A673 (cell line): ENCODE measurements at places on chromosomes 4 and X. TPM values are rescaled to one million over a fixed set of nuclear protein-coding genes. Genes with fewer than 3 reads are reported as not detected.

DNA sequence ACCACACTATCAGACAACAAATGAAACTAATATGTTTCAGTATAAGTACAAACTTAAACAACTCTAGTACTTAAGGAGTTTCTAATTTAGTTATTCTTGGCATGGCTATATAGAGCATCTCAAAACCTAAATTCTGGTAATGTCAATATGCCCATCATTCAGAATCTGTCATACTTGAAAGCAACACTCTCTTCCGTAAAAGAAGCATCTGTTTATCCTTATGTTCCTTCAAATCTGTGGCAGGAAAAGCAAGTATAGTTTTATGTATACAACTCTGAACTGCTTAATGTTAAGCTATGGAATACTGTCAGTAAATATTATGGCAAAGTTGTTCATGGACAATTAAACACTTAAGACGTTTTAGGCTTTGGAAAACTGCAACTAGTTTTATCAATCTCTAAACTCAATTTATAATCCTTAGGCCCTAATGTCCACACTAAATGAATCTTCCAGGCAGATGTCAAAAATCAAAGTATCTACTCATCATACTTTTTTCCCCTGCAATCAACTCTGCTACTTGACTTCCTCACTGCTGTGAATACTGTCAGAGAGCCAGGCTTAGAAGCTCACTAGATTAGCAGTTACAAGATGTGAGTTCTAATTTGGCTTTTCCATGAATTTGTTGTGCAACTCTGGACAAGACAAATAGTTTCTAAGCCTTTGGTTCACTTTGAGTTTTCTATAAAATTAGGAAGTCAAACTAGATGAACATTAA is 109.4 kb downstream of the SCLT1 start:
- peaks cover 6% of the 10 kb centered on the region for H3K4me1 ChIP-seq
- no peaks in the 10 kb centered on the region for H3K27me3 ChIP-seq
- no peak for DNase-seq
- H3K4me3 ChIP-seq: no peak overlapping the region
- H3K36me3 ChIP-seq: no peaks in the 10 kb centered on the region

FGFR3 gene
- total RNA-seq: 4.7 and 5.5 TPM in 2 replicates

DCTD gene
- total RNA-seq: 65.9 and 72.7 TPM in 2 replicates

GRCh38 chr4:154294652-154295350 is 196.8 kb downstream of the DCHS2 start:
- no peaks in the 10 kb centered on the region for H3K4me1 ChIP-seq
- H3K27ac ChIP-seq: no peak overlapping the region
- H3K27me3 ChIP-seq: no peaks in the 10 kb centered on the region
- H3K36me3 ChIP-seq: no peaks in the 10 kb centered on the region

DNA sequence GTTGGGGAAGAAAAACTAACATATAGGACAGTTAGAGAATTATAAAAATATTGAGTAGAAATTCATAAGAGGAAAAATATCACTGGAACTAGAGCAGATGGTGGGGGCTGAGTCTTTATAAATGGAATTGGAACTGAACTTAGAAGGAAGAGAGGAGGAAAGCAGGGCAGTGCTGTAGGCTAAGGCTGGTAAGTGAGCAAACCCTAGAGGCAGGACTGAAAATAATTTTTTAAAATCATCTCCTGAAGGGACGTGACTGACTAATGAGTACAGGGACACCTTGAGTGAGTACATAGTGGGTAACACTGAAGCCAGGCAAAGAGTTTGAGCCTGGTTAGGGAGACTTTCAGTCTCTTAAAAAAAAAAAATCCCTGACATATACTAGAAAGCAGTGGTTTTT is 63.3 kb downstream of the GALNT7 start:
- no peaks in the 10 kb centered on the region for H3K27me3 ChIP-seq
- peak overlapping the region; percentile 13 for H3K27ac ChIP-seq
- H3K4me1 ChIP-seq: peaks cover 55% of the 10 kb centered on the region
- no peak overlapping the region for H3K4me3 ChIP-seq
- DNase-seq: peak; percentile 55

DNA sequence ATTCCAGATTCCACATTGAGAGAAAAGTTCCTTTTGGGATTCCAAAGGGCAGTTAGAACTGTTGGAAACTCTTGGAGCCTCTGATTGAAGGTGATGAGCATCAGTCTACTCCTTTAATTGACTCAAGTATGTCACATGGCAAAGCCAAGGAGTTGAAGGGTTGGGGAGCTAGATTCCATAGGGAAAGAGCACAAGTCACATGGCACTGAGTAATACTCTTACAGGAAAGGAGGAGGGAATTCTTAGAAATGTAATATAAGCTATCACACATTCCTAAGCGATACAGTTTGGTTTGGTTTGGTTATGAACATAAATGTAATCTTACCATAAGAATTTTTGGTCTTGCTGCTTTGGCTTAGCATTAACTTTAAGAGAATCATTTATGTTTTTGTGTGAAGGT is 15.7 kb downstream of the SPCS3 start:
- no peaks in the 10 kb centered on the region for H3K27me3 ChIP-seq
- no peaks in the 10 kb centered on the region for H3K4me1 ChIP-seq
- peaks cover 11% of the 10 kb centered on the region for H3K36me3 ChIP-seq
- no peak overlapping the region for H3K27ac ChIP-seq
- no peak overlapping the region for H3K4me3 ChIP-seq

HTN3 gene
- not detected in 2 replicates for total RNA-seq

DNA sequence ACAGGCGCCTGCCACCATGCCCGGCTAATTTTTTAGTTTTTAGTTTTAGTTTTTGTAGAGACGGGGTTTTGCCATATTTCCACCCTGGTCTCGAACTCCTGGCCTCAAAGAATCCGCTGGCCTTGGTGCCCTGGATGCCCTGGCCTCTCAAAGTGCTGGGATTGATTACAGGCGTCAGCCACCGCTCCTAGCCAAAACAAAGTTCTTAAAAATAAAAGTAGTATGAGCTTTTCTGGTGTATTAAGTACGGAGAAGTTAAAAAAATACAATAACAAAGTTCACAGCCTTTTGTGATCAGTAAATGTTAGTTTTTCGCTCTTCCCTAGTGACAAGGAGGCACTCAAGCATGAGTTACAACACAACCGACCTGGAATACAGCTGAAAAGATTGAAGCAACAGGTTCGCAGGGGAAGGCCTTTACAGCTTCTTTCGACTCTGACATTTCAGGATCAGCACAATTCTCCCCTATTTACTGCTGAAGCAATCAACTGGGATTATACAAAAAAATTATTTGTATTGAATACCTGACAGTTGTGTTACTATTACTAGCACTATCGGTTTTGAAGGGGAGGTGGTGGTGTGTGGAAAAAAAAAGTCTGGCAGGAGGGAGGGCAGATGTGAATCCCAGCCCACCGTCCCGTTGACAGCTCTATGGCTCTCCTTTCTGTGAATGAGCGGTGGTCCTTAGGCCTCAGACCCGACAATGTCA is 893 bp upstream of the METAP1 start:
- peak overlapping the region; percentile 50 for H3K4me3 ChIP-seq
- peak; percentile 9 for DNase-seq
- H3K27ac ChIP-seq: peak overlapping the region; percentile 68
- H3K4me1 ChIP-seq: no peaks in the 10 kb centered on the region

DNA sequence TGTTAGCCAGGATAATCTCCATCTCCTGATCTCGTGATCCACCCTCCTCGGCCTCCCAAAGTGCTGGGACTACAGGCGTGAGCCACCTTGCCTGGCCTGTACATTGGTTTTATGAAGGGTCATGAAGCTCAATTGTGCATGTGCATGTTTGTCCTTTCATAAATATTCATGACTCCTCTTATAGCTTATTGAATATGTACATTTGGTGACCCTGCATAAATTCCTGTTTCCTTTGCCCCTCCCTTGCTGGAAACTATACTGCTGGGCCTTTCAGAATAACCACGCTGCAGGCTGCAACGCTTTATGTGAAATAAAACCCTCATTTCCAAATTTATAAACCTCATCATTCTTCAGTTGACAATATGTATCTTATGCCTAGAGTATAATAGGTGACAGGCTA is 978.0 kb upstream of the LCORL start:
- no peak overlapping the region for H3K27ac ChIP-seq
- no peaks in the 10 kb centered on the region for H3K4me1 ChIP-seq
- H3K27me3 ChIP-seq: no peaks in the 10 kb centered on the region
- DNase-seq: no peak
- H3K36me3 ChIP-seq: no peaks in the 10 kb centered on the region

ARHGEF6 gene
- total RNA-seq: 11.4 and 16.3 TPM in 2 replicates

DNA sequence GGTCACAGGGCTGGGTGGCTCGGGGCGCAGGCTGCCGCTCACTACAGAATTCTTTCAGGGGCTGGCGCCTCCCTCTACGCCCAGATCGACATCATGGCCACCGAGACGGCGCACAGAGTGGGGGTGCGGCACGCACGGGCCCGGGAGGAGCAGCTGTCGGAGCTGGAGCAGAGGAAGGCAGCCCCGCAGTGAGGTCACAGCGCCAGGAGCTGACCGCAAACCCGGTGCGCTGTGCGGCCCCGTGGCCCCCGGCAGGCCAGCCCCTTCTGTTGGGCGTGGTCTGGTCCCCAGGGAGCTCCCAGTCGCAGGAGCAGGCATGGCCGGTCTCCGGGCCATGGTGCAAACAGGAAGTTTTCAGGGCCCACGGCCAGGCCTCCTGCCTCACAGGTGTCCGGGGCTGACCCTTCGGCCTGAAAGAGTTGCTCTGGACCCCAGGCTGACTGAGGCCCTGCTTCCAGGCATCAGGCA is 31.6 kb downstream of the LRPAP1 start:
- no peaks in the 10 kb centered on the region for H3K27me3 ChIP-seq
- H3K4me1 ChIP-seq: no peaks in the 10 kb centered on the region
- H3K36me3 ChIP-seq: no peaks in the 10 kb centered on the region
- no peak overlapping the region for H3K27ac ChIP-seq
- no peak overlapping the region for H3K4me3 ChIP-seq
- DNase-seq: no peak

GRCh38 chr4:99857307-99857706 is 36.9 kb downstream of the LAMTOR3 start:
- no peak overlapping the region for H3K27ac ChIP-seq
- H3K36me3 ChIP-seq: no peaks in the 10 kb centered on the region
- no peaks in the 10 kb centered on the region for H3K4me1 ChIP-seq
- no peak overlapping the region for H3K4me3 ChIP-seq
- no peak for DNase-seq
- H3K27me3 ChIP-seq: peaks cover 21% of the 10 kb centered on the region

DNA sequence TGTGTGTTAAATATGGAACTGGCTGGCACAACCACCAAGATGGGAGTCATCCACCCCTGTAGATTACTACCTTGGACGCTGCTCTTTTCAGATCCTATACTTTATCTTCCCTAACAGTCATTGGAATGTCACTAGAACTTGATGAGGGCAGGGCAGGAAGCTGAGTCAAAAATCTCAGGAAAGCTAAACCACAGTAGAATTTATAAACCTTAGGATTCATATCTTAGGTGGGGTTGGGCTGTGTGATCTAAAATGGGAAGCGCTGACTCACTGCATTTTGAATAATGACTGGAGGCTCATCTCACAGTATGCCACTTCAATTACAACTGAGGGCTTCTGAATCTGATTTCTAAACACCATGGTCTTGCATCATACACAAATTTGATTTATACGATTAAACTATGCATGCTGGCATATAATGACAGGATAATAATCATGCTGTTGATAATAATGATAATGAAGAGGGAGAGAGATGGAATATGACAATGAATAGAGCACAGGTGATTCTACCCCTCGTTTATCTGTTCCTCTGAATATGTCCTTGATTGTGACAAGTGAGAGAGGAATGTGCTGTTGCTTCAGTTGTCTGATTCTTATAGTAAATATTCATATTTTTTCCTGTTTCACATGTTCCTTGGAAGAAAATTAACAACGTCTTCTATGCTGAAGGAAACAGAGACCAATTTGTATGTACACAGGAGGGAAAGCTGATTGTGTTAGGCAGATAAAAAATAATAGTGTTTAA is 270.3 kb upstream of the HS3ST1 start:
- no peak overlapping the region for H3K27ac ChIP-seq
- H3K27me3 ChIP-seq: no peaks in the 10 kb centered on the region
- no peaks in the 10 kb centered on the region for H3K36me3 ChIP-seq
- H3K4me3 ChIP-seq: no peak overlapping the region
- no peaks in the 10 kb centered on the region for H3K4me1 ChIP-seq

GYPE gene
- total RNA-seq: 1.2 and 1.5 TPM in 2 replicates

GRCh38 chr4:130808492-130808891 is 1712.5 kb downstream of the C4orf33 start:
- H3K27ac ChIP-seq: no peak overlapping the region
- no peak overlapping the region for H3K4me3 ChIP-seq
- H3K4me1 ChIP-seq: peaks cover 24% of the 10 kb centered on the region
- DNase-seq: peak; percentile 70
- no peaks in the 10 kb centered on the region for H3K27me3 ChIP-seq
- no peaks in the 10 kb centered on the region for H3K36me3 ChIP-seq

DNA sequence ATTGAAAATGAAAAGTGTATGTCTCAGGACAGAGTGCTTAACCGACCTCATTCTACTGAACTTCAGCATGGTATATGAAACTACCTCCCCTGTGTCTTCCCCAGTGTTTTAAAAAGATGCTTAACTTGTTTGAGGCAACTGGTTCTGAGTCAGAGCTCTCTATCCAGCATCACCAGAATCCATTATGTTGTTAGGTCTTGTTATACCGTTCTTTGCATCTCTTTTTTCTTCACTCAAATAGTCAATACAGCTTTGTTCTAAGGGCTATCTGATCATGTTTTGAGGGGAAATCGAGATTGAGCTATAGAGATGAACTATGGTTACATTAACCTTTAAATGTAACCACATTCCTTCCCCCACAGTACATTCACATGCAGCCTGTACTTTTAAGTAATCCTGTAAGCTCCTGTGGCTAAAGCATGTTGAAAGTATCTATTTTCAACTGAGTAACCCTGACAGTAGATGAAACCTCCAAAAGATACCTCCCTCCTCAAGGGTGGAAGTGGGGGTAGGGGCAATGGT is 514.4 kb downstream of the RPA4 start:
- no peaks in the 10 kb centered on the region for H3K4me1 ChIP-seq
- H3K27ac ChIP-seq: no peak overlapping the region
- H3K4me3 ChIP-seq: no peak overlapping the region
- H3K36me3 ChIP-seq: no peaks in the 10 kb centered on the region
- DNase-seq: no peak

FGA gene
- not detected in 2 replicates for total RNA-seq

- H3K36me3 ChIP-seq: peaks cover 50% of the 10 kb centered on the region
- H3K27ac ChIP-seq: no peak overlapping the region
- no peak overlapping the region for H3K4me3 ChIP-seq
- H3K4me1 ChIP-seq: no peaks in the 10 kb centered on the region
- no peaks in the 10 kb centered on the region for H3K27me3 ChIP-seq
These were observed 25.2 kb downstream of the LETM1 start for GRCh38 chr4:1830642-1831228.

DNA sequence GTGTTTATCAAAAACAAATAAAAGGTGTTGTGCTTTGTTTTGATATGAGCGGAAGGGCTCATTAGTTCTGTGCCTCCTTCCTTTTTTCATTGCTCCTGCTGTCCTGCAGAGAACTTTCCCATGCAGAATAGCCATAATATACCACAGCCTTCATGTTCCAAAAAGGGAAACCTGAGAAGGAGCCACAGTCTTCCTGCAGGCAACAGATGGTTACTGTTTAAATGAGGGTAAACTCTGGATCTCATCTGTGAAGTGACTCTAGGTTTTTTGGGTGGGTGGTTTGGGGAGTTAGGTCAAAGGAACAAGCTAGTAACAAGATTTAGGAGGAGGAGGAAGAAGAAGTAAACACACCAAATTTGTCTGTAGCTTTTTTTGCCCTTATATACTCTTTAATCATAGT is 131.8 kb downstream of the BMPR1B start:
- H3K27ac ChIP-seq: no peak overlapping the region
- H3K27me3 ChIP-seq: no peaks in the 10 kb centered on the region
- H3K4me1 ChIP-seq: no peaks in the 10 kb centered on the region
- no peak overlapping the region for H3K4me3 ChIP-seq
- no peaks in the 10 kb centered on the region for H3K36me3 ChIP-seq
